Tibial artery (tissue), 4 donors: ENCODE measurements at places on chromosomes 5 and 9.
A peak's percentile ranks its signal among the peaks of the same experiment; 100 is the strongest.

DNA sequence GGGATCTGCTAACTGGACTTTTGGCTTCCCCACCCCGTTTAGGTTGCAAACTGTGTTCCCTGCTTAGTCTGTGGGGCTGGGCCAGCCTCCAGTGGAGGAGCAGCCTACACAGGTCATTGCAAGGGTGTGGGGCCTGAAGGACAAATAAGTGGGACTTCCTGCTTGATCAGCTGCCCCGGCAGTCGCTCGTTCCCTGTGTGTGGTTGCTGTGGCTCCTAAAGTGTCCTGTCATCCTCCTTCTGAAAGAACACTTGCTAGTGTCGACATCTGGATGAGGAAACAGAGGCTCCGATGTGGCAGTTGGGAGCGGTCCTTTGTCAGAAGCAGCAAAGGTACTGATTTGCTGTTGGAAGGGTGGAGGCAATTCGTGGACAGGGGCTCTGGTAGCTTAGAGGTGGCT is 88.9 kb upstream of the TBCA start:
- no peaks in the 10 kb centered on the region for H3K36me3 ChIP-seq
- no peak overlapping the region for H3K4me3 ChIP-seq
- H3K4me1 ChIP-seq = no peaks in the 10 kb centered on the region

DNA sequence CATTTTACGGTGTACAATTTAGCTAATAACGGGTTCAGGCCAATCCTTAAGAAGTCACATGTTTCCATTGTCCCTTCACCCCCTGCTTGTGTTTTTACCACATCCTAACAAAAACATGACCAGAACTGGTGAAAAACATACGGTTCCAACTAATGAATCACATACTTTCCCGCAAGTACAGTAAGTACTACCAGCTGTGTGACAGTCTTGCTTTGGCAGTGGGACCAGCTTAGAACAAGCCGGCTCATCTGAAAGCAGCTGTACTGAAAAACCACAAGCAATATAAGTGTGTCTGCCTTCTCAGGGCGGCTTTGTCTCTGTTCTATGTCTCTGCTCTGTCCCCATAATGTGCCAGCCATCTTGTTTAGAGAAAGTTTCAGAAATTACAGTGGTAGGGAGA is 242.5 kb downstream of the BNC2 start:
- peaks cover 3% of the 10 kb centered on the region for H3K4me1 ChIP-seq
- H3K27me3 ChIP-seq = no peaks in the 10 kb centered on the region
- no peak overlapping the region for H3K4me3 ChIP-seq
- no peaks in the 10 kb centered on the region for H3K36me3 ChIP-seq

GRCh38 chr5:32618962-32619361 is 33.6 kb downstream of the SUB1 start:
- H3K4me3 ChIP-seq = no peak overlapping the region
- H3K27me3 ChIP-seq = no peaks in the 10 kb centered on the region
- no peaks in the 10 kb centered on the region for H3K36me3 ChIP-seq
- no peaks in the 10 kb centered on the region for H3K4me1 ChIP-seq
- DNase-seq = no peak

DNA sequence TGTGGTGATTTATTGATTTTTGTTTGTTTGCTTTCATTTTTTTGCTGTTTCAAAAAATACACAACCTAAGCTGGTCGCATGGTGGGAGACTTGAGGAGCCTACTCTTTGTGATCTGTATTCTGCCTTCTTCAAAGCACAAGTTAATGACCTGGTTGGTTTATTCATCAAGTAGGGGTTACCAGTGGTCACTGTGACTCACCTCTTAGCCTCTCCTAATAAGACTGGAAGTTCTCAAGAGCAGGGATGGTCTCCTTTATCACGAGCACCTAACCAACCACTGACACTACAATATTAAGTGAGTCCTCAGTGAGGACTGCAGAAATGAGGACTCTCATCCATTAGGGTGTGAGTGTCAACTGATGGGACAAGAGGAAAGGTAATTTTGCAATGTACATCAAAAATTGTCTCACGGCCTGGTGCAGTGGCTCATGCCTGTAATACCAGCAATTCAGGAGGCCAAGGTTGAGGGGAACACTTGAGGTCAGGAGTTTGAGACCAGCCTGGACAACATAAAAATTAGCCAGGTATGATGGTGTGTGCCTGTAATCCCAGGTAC is 13.6 kb upstream of the MTMR12 start:
- no peak for DNase-seq
- H3K4me1 ChIP-seq = no peaks in the 10 kb centered on the region
- H3K36me3 ChIP-seq = no peaks in the 10 kb centered on the region

- H3K4me1 ChIP-seq = no peaks in the 10 kb centered on the region
- H3K36me3 ChIP-seq = no peaks in the 10 kb centered on the region
- DNase-seq = no peak
- no peak overlapping the region for H3K27ac ChIP-seq
Measured at GRCh38 chr9:31740705-31741104, 643.7 kb upstream of the ACO1 start.

- no peak for DNase-seq
- H3K27ac ChIP-seq = no peak overlapping the region
- no peaks in the 10 kb centered on the region for H3K4me1 ChIP-seq
- H3K4me3 ChIP-seq = no peak overlapping the region
Measured at GRCh38 chr9:126975327-126976220, 61.0 kb downstream of the RALGPS1 start.

DNA sequence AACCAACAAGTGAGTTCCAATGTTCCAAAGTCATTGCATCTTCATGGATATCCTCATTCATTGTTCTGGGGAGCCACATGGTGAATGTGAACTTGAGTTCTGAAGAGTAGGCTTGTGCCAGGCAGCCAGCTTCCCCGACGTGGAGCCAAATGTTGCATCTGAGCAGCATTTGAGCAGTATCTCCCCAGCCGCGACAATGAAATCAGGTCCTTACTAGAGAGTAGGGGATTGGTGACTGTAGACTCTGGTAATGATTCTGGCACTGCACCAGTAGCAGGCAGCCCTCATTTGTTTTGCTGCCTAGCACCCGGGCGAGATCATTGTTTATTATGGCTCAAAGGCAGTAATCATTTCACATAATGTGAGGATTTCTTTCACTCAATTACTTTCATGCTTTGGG is 451.4 kb upstream of the C9orf72 start:
- no peaks in the 10 kb centered on the region for H3K4me1 ChIP-seq
- no peak overlapping the region for H3K4me3 ChIP-seq
- no peak overlapping the region for H3K27ac ChIP-seq

DNA sequence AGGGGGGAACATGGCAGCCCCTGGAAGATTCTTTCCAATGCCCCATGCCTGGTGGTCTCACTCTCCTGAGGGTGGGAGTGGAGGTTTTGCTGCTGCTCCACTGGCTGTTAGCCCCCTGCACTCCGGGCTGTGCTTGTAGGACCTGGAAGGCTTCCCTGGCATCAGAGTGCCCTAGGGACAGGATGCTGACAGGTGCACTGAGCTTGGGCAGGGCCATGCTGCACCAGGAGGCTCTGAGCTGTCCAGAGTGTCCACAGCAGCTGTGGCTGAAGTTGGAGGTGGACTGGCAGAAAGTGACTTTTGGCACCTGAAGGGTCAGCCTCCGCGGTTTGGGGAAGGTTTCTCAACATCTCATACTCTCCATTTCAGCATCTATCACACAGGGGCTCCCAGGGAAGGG is 249.1 kb downstream of the GADD45G start:
- H3K4me3 ChIP-seq = no peak overlapping the region
- no peaks in the 10 kb centered on the region for H3K27me3 ChIP-seq
- peaks cover 8% of the 10 kb centered on the region for H3K4me1 ChIP-seq

DNA sequence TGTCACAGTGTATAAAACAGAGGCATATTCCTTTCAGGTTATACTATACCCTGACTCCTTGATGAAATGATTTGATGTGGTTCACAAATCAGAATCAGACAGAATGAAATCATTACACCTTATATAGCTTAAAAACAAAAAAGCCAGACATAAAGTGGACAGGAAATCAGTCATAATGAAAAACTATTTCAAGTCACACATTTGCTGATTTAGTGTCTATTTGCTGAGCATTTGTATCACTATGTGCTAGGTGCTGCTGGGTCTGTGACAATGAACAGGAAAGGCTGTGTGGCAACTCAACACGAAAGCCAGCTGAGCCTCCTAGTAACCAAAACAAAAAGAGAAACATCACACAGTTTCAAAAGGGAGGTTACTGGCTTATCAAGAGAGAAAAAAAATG is 194.0 kb downstream of the EFNA5 start:
- DNase-seq = no peak
- H3K27ac ChIP-seq = no peak overlapping the region
- H3K36me3 ChIP-seq = no peaks in the 10 kb centered on the region
- H3K4me1 ChIP-seq = no peaks in the 10 kb centered on the region
- no peak overlapping the region for H3K4me3 ChIP-seq

DNA sequence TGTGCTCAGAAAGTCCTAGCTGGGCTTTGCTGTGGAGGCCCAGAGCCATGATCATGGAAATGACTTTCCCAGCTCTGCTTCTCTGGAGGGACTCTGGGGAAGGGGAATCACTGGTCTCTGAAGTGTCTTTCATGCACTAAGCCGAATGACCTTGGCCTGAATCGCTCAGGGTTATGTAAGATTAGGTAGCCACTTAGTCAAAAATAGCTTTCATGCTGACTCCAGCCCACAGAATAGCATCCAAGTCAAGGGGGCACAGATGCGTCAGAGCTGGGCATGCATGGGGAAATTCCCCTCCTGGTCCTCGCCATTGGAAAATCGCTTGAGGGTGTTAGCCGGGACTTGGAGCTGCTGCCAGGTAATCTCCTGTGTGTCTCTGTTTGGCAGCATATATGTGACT is 36.1 kb upstream of the PPARGC1B start:
- no peaks in the 10 kb centered on the region for H3K4me1 ChIP-seq
- no peak overlapping the region for H3K4me3 ChIP-seq
- DNase-seq = no peak
- peaks cover 28% of the 10 kb centered on the region for H3K27me3 ChIP-seq
- no peaks in the 10 kb centered on the region for H3K36me3 ChIP-seq

- H3K4me1 ChIP-seq = peaks cover 14% of the 10 kb centered on the region
- no peaks in the 10 kb centered on the region for H3K27me3 ChIP-seq
- DNase-seq = no peak
- H3K27ac ChIP-seq = no peak overlapping the region
Measured at GRCh38 chr5:122507581-122507980, 195.5 kb downstream of the SNCAIP start.

GRCh38 chr5:180494510-180495181 is 467 bp downstream of the CNOT6 start:
- DNase-seq = peak; percentile 39
- H3K27me3 ChIP-seq = no peaks in the 10 kb centered on the region
- peak overlapping the region; percentile 74 for H3K4me3 ChIP-seq
- H3K36me3 ChIP-seq = no peaks in the 10 kb centered on the region

DNA sequence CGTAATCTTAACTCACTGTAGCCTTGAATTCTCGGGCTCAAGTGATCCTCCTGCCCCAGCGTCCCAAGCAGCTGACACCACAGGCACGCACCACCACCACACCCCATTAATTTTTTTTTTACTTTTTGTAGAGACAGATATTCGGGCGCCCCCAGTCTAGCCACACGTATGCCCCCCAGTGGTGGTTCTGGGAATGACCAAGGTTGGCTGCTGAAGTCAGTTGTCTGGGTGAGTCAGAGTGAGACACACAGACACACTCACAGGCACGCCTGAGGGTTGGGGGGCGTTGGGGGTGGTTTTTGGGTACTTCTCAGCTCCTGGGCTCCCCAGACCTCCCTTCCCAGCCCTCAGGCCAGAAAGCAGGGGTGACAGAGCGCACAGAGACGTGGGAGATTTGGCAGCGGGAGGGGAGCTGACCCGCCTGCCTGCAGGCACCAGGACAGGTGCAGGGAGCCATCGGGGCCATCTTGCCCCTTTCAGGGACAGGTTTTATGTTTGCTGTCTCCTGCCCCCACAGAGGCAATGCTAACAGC is 4.2 kb upstream of the ENTPD8 start:
- DNase-seq = peak; percentile 88
- peaks cover 16% of the 10 kb centered on the region for H3K4me1 ChIP-seq
- H3K27ac ChIP-seq = no peak overlapping the region
- H3K27me3 ChIP-seq = no peaks in the 10 kb centered on the region

- no peaks in the 10 kb centered on the region for H3K27me3 ChIP-seq
- H3K36me3 ChIP-seq = no peaks in the 10 kb centered on the region
- no peak for DNase-seq
- no peak overlapping the region for H3K27ac ChIP-seq
Measured at GRCh38 chr9:38332625-38333024, 59.9 kb upstream of the ALDH1B1 start.

GRCh38 chr5:89606939-89607534 is 724.1 kb upstream of the MEF2C start:
- DNase-seq = no peak
- no peaks in the 10 kb centered on the region for H3K36me3 ChIP-seq
- H3K27ac ChIP-seq = no peak overlapping the region
- no peaks in the 10 kb centered on the region for H3K27me3 ChIP-seq

DNA sequence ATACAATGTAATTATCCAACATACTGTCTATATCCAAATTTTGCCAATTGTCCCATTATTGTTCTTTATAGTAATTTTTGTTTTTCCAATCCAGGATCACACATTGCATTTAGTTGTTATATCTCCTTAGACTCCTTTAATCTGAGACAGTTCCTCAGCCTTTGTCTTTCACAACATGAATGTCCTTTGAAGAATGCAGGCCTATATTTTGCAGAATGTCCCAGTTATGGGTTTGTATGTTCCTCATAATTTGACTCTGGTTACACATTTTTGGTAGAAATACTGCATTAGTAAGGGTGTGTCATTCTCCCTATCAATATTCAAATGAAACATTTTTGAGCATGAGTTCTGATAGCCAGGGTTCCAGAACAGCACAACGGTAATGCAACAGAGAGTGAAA is 6.7 kb downstream of the CD180 start:
- no peaks in the 10 kb centered on the region for H3K4me1 ChIP-seq
- no peak overlapping the region for H3K4me3 ChIP-seq
- no peak overlapping the region for H3K27ac ChIP-seq
- no peaks in the 10 kb centered on the region for H3K36me3 ChIP-seq

DNA sequence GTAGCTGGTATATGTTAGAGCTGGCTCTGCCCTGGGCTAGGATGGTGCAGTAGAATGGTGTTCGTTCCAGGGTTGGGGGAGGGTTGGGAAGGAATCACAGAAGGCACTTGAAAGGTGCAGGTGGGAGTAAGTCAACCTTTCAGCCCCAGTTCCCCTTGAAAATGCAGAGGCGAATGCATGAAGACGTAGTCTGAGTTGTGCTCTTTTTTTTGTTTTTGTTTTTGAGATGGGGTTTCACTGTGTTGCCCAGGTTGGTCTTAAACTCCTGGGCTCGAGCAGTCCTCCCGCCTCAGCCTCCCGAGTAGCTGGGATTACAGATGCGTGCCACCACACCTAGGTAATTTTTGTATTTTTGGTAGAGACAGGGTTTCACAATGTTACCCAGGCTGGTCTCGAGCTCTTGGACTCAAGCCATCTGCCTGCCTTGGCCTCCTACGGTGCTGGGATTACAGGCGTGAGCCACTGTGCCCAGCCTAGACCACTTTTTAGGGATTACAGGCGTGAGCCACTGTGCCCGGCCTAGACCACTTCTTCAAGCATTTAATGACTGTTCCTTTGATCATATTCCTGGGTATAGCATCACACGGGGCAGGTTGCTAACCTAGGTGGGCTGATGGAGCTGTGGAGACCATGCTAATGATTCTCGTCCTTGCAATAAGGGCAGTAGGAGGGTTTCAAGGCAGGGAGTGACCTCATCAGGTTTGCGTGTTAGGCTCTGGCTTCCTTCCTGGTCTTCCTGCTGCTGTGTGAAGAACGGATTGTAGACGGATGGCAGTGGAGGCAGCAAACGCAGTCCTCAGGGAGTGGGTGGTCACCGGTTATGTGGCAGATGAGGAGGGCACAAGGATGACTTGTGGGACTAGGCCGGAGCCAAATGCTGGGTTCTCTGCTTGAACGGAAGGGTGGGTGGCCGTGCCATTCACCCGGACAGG is 13.7 kb downstream of the EHMT1 start:
- peaks cover 6% of the 10 kb centered on the region for H3K4me1 ChIP-seq
- no peak for DNase-seq
- no peaks in the 10 kb centered on the region for H3K27me3 ChIP-seq
- H3K36me3 ChIP-seq = no peaks in the 10 kb centered on the region
- H3K4me3 ChIP-seq = no peak overlapping the region
